ENCODE measurements at places on chromosomes 5 and 9.

- no peak for DNase-seq
These were observed 259.8 kb downstream of the ANXA1 start for GRCh38 chr9:73411494-73411893.

DNA sequence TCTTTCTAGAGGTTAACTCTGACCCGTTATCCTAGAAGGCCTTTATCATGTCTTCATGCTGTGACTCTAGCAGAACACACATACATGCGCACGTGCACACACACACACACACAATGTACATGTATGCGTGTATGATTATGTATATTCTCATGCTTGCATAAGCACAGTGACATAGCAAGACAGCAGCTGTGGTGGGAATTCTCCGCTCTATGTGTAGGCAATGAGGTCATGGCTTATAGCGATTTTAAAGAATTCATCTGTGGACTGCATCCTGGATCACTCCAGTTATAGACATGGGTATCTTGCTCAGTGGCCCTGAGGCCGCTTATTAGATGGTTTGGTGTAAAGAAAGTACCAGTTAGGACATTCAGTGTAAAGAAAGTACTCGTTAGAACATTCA is 106.2 kb downstream of the FBXL7 start:
- no peak for DNase-seq

DNA sequence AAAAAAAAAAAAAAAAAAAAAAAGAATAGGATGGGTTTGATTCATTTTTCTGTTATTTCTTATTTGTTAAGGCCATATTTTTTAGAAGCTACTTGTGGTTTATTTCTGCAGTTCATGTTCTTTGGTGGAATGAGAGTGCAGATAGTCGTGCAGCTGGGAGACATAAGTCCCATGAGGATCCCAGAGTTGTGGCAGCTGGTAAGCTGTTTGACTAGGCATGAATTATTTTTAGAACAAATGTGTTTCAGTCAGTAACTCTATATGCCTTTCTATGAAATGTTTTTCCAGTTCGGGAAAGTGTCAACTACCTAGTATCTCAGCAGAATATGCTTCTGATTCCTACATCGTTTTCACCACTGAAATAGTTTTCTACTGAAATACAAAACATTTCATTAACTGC is 5.0 kb upstream of the NIPSNAP3B start:
- no peak for DNase-seq

DNA sequence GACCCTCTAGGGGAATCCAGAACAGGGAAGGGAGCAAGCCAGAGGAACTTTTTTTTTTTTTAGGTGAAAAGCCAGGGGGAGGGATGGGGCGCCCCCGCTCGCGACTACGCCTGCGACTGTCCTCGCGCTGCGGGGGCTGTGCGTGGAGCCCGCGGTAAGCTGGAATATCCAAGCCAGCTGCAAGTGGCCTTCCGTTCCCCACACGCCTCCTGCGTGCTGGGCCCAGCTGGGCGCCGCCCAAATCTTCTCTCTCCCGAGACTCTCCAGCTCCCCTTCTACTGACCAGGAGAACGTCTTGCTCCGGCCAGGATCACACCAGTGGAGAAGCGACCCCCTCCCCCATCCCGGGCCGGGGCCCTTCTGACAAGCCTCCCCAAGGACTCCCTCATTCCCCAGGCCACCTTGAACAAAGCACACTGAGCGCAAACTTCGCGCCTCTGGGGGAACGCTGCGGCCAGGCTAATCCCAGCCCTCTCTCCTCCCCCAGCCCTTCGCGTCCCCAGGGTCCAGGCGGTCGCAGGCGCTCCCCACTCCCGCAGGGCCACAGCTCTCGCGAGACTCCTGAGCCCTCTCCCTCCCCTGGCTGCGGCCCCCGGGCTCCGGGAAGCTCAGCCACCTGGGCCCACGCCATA is 6.6 kb downstream of the BARX1 start:
- DNase-seq: no peak

DNA sequence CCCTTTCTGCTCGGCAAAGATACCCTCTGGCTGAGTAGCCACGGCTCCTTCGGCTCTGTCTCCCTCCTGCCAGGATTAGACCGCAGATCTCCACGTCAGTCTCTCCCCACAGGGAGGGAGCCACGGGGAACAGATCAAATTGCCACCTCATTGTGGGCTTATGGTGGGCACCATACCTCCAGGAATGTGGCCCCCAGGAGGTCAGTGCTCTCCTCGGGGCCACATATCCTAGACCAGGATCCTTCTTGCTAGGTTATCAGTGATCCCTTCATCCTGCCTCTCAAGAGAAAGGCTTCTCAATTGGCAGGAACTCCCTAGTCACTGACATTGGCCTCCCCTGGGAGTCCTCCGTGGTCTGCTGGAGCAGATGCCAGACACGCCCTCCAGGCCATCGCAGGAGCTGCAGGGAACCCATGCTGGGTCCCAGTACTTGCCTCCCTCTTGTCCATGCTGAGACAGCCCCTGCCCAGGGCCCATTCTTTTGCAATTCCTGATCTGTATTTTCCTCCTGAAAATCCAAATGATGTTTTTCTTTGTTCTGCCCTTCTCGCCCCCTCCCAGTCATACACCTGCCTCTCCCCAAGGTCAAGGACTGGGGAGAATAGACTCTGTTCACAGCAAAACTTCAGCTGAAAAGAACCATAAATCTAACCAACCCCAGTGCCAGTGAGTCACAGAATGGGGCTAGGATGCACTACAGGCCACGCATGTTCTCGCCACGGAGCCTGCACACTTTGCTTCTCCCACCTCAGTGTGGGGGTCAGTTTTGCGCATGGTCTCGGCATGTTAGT is 31.6 kb upstream of the ENHO start:
- no peak for DNase-seq

GRCh38 chr9:121700165-121700831 is 48.9 kb downstream of the DAB2IP start:
- DNase-seq: no peak

- DNase-seq: no peak
These were observed 185.6 kb downstream of the EFNA5 start for GRCh38 chr5:107485184-107485583.

DNA sequence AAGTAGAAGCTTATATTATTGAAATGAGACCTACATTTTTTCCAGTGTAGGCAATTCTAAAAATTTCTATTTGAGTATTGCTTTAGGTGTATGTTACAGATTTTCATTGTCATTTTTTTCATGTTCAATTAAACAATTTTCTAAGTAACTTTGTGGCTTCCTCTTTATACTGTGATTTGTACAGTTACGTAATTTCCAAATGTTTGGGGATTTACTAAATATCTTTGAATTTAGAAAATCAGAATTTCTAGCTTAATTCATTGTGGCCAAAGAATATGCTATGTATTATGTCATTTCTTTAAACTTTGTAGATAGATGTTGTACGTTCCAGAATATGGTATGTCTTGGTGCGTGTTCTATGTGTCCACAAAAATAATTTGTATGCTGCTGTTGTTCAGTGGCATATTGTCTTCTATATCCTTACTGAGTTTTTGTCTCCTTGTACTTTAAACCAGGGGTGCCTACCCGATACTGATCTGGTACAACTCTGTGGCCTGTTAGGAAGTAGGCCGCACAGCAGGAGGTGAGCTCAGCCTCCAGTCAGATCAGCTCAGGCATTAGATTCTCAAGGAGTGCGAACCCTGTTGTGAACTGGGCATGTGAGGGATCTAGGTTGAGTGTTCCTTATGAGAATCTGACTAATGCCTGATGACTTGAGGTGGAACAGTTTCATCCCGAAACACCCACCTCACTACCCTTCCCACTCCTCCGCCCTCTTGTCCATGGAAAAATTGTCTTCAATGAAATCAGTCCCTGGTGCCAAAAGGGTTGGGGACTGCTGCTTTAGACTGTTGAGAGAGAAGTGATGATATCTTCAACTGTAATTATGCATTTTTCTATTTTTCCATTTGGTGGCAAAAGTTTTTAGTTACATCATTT is 63.5 kb downstream of the UBE2R2 start:
- DNase-seq: no peak

Data from activated CD4-positive, alpha-beta T cell treated with anti-CD3 and anti-CD28 coated beads, Interleukin-2, Interleukin-4, amounts not matched to agents 100 ng/mL and 50 ng/mL, durations not matched to agents 16 hours and 8 hours (primary cell).